ENCODE measurements at places on chromosomes 5 and 9.

DNA sequence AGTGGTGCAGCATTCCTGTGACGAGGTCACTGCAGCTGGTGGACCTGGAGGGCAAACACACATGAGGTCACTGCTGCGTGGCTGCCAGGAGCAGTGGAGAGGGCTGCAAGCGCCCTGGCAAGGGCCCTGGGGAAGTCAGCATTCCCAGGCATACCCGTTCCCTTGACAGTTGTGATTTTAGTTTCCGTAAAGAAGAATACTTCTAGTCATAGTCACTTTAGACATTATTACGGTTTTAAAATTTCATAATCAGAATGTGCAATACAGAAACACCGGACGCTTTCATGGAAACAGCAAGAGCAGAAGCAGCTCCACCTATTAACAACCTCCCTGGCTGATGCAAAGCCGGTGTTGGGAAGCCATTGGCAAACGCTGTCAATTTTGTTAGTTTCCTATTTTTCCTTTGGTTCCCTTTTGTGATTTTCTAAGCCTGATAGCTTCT lies 129.8 kb downstream of the GADD45G start:
- no peak for DNase-seq

GRCh38 chr5:59673438-59674058 lies 220.0 kb downstream of the PDE4D start:
- DNase-seq: no peak

DNA sequence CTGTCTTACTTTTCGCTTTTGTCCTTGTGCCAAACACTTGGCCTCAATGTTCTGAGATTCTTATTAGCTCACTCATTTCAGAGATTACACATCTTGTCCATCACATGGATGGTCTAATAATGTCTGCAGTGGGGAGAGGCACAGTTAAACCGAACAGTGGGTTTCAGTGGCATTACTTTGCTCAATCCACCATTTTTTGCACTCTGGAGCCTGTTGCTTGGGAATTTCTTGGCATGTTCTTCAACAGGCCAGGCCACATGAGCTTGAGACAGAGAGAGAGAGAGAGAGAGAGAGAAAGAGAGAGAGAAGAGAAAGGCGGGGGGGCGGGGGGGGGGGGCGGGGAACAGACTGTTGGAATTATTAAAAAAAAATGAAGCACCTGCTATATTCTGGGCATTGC lies 1327.8 kb upstream of the WWC1 start:
- no peak for DNase-seq

DNA sequence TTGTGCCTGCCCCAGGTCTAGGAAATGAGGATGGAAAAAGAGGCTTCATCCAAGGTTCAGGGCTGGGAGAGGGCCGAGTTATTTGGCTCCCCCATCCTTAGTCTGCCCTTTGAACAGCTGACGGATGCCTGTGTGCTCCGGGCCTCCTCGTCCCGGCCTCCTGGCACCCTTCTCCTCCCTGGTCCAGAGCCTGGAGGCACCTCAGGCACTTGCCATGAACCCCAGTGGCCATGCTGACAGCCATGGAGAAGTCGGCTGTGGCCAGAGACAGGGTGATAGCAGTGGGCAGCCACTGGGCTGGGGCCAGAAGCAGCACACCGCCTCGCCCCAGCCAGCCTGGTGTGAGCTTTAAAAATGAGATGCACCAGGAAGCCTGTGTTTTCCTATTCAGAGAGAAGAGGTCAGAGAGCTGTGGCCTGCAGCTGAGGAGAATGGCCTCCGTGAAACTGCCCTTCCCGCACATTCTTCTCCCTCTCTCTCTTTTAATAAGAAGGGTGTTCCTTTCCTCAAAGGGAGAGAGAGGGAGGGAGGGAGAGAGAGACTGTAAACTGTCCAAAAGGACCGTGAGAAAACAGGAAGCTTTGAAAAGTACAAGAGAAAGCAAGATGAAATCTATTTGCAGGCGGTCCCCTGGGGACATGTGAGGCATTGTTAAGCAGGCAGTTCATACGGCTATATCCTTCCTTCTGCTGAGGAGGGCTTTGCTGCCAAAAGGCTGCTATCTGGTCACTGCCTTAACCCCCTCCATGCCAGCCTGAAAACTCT lies 55.3 kb downstream of the ZNF366 start:
- DNase-seq: no peak

DNA sequence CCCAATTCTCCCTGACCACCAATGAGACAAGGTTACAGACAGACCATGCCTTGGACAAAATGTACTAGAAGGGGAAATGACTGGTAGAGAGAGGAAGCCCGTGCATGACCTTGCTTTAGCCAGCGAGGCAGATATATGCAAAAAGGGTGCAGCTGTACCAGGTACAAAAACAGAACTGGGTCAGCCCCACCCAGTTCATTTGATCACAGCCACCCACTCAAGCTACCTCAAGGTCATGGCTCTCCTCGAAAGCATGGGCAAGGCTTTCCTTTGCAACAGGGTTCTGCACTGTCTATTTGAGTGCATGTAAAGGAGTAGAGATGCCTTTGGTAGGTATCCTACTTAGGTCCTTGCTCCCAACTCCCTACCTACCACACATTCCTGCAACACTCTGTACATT lies 33.3 kb downstream of the TLE1 start:
- DNase-seq: no peak

GRCh38 chr5:54558362-54558761 lies 40.8 kb downstream of the SNX18 start:
- DNase-seq: no peak

- DNase-seq: no peak
These were observed 377.9 kb upstream of the TNC start for GRCh38 chr9:115495836-115496235.

GRCh38 chr5:171295299-171295698 lies 13.7 kb upstream of the TLX3 start:
- DNase-seq: no peak

- DNase-seq: no peak
These were observed 6.6 kb upstream of the ASPN start for GRCh38 chr9:92488681-92489550.

DNA sequence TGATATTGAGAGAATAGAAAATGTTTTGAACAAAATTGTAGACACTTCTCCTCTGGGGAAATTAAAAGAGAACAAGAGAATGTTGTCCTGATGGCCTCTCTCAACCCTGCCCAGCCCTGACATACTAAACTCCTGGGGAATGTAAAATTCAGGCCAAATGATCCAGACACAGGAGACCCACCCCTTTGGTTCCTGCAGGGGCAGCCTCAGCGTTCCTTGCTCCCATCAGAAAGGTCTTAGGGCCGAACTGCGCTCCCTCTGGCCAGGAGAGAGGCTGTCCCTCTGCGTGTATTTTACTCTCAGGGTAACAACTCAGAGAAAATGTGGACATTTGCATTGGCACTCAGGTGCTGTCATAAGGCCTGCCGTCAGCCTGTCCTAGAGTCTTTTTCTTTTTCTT lies 616.3 kb upstream of the KLF4 start:
- DNase-seq: no peak

- no peak for DNase-seq
These were observed 76.8 kb downstream of the ISOC1 start for GRCh38 chr5:129171194-129171944.

Data from GM12892 (cell line).